ENCODE measurements at places on chromosomes 13 and 19.

DNA sequence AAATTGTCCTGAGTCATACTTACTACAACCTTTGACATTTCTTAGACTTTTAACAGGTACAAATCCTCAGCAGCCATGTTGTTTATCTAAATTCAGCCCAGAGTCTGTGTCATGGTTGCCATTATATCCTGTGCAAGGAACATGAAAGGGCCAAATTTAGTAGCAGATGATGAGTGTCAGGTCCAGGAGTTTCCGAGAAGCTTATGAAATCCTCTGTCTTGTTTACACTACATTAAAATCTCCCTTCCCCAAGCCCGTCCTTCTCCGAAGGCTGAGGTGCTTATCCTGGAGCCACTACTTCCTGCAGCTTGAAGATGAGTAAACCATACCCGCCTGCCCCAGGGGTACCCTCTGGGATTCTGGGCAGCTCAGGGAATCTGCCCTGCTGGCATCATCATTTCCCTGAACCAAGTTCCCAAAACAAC is 102.6 kb upstream of the SERP2 start:
- no peak for DNase-seq

DNA sequence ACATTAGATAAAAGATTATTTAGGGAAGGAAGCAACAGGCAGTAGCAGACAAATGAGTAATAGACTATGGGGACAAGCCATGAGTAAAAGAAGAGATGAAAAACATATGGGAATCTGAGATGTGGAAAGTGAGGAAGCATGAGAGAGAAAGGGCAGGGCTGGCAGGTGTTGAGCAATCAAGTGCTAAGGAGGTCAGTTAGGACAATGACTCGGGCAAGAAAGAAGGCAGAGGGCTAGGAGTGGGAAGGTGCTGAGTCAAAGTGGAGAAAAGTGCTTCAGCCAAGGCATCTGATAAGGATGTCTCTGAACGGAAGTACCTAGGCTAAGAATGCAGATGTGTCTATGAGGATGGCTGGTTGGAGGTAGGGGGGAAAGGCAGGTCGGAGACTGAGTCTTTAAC is 291.9 kb upstream of the HTR2A start:
- DNase-seq: no peak

- DNase-seq: no peak
Measured at GRCh38 chr19:49104229-49104864, 9.8 kb upstream of the LIN7B start.

DNA sequence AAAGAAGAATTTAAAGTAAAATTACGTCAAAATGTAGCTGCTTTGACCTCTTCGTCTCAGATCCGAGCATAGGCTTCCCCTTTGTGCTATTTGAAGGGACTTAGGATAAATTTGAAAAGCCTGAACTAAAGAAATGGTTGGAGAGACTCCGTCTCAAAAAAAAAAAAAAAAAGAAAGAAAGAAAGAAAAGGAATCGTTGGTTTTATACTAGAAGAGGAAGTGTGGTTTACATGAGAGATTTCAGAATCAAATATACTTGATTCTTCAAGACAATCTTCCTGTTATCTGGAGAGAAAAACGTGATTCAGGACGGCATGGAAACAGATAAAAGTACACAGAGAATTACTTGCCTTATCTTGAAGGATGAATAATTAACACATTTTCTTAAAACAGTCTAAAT is 474 bp upstream of the ZNF780B start:
- no peak for DNase-seq

DNA sequence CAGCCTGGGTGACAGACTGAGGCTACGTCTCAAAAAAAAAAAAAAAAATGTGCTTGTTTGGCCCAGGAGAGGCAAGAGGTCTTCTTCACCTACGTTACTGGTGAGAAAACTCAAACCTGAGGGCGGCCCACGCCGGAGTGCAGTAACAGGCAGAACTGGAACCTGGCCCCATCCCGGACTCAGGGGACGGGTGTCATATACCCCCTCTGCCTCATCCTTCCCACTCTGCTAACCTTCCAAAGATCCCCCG is 414 bp upstream of the ADAT3 start:
- DNase-seq: no peak

DNA sequence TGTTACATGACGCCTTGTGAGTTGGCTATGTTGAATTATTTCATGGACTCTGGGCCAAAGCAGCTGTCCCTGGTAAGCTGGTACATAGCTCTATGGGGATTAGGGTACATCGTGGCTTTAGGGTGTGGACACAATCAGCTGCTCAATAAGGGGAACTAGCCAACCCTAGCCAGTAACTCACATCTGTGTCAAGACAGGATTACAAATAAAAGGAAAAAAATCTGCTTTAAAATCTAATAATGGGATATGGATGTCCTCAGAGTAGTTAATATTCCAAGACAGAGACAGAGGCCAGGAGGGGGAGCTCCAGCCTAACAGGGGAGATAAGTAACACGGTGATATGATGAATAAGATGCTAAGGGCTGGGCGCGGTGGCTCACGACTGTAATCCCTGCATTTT is 21.1 kb upstream of the ZNF766 start:
- no peak for DNase-seq

- no peak for DNase-seq
Measured at GRCh38 chr13:111517641-111518010, 197.2 kb downstream of the TEX29 start.

GRCh38 chr19:36009220-36009619 is 607 bp upstream of the SYNE4 start:
- DNase-seq: no peak

DNA sequence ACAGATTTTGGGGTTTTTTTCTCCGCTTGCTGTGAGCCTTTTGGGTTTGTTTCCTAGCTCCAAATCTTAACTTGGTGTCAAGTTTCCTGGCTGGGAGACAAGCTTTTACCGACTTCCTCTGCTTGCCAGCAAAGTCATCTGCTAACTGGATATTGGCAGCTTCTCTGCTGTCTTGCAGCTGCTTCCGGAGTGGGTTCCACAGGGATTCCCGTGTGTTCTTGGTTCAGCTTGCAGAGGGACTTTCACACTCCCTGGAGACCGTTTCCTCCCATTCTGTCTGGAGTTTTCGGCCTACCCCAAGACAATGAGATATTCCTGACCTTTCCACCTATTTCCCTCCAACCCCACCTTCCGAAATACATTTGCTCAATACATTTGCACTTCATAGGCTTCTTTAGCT is 2.2 kb upstream of the COLGALT1 start:
- DNase-seq: no peak

- DNase-seq: no peak
Measured at GRCh38 chr13:110646442-110647364, 31.4 kb downstream of the NAXD start.

GRCh38 chr13:39505151-39505550 is 97.8 kb downstream of the LHFPL6 start:
- DNase-seq: no peak

DNA sequence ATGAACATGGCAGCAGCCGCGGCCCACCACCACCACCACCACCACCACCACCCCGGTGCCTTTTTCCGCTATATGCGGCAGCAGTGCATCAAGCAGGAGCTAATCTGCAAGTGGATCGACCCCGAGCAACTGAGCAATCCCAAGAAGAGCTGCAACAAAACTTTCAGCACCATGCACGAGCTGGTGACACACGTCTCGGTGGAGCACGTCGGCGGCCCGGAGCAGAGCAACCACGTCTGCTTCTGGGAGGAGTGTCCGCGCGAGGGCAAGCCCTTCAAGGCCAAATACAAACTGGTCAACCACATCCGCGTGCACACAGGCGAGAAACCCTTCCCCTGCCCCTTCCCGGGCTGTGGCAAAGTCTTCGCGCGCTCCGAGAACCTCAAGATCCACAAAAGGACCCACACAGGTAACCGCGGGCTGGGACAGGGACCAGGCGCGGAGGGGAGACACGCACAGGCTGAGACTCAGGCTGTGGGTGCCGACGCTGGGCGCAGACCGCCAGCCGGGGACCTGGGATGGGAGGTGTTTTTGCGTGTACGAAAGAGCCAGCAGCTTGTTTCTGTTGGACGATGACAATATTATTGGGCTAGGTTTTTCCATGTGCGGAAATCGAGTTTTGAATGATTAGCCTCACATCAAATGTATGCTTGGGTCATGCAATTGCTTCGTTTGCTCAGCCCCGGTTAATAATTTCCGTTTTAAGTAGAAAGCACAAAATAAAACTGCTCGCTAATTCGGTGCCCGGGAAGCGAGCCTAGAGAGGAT is 1.3 kb downstream of the ZIC2 start:
- DNase-seq: no peak

- DNase-seq: no peak
Measured at GRCh38 chr13:112868308-112868707, 100.7 kb upstream of the MCF2L start.

DNA sequence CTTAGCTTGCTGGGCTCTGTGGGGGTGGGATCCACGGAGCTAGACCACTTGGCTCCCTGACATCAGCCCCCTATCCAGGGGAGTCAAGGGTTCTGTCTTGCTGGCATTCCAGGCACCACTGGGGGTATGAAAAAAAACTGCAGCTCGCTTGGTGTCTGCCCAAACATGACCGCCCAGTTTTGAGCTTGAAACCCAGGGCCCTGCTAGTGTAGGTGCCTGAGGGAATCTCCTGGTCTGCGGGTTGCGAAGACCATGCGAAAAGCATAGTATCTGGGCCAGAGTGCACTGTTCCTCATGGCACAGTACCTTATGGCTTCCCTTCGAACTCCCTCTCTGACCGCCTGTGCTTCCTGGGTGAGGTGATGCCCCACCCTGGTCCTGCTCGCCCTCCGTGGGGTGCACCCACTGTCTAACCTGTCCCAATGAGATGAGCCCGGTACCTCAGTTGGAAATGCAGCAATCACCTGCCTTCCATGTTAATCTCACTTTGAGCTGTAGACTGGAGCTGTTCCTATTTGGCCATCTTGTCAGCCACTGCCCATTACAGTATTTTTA is 120.8 kb upstream of the TNFSF11 start:
- DNase-seq: no peak

DNA sequence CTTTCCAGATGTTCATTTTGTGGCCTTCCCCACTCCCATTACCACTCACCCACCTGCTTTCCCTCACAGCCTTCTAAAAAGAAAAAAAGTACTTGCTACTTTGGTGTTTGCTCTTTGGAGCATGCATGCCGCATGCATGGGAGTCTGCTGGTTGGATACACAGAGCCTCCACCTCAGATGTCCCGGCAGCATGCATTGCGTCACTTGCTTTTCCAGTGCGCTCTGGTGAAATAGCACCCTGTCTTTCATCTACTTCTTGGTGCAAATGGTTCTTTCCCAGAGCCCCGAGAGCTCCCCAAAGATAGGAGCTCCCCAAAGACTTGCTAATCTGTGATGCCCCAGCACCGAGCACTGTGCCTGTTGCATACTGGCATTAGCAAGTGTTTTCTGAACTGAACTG is 333.2 kb upstream of the ZNF507 start:
- DNase-seq: no peak

DNA sequence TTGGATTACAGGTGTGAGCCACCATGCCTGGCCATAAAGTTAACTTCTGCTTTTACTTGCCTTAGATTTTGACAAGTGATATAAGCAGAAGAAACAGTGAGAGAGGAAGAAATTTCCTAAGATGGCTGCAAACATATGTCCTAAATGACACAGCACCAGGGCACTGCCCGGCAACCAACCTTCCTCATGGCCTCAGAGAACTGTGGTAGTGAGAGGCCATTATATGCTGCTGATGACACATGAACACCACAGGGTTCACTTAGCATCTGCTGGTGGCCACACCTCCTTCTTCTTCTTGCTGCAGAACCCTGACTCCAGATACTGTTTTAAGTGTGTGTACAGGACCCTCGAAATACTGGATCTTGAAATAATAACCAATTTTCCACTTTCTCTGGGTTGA is 88.2 kb downstream of the KCTD12 start:
- DNase-seq: no peak

- DNase-seq: no peak
Measured at GRCh38 chr13:23992781-23993679, 95.7 kb upstream of the C1QTNF9B start.

DNA sequence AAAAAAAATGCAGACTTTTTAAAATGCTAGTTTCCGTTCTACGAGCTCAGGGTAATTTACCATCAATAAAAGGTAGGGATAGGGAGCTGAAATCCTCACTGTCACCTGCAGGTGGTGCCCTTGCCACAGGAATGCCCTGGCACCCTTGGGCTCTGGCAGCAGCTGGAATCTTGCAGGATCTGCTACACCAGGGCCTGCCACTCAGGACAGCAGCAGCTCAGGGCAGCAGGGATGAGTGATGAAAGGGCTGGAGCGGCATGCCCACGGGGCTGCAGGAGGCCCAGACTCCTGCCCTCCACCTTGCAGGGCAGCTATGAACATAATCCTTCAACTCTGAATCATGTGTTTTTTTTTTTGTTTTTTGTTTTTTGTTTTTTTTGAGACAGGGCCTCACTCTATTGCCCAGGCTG is 54.0 kb downstream of the GNG7 start:
- no peak for DNase-seq

DNA sequence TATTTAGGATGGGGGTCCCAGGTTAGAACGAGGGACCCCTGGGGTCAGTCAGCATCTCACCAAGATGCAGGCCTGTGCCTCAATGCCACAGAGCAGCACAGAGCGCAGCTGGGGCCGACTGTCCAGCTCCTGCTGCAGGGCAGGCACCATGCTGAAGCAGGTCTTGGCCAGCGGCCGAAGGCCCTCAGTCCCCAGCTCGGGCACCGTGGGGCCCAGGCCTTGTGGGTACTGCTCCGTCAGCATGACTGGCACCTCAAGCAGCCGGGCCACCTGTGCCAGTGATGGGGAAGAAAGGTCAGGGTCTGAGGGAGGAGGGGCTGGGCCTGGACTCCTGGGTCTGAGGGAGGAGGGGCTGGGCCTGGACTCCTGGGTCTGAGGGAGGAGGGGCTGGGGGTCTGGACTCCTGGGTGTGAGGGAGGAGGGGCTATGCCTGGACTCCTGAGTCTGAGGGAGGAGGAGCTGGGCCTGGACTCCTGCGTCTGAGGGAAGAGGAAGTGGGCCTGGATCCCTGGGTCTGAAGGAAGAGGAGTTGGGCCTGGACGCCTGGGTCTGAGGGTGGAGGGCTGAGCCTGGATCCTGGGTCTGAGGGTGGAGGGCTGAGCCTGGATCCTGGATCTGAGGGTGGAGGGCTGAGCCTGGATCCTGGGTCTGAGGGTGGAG is 5.7 kb downstream of the ISOC2 start:
- DNase-seq: no peak

DNA sequence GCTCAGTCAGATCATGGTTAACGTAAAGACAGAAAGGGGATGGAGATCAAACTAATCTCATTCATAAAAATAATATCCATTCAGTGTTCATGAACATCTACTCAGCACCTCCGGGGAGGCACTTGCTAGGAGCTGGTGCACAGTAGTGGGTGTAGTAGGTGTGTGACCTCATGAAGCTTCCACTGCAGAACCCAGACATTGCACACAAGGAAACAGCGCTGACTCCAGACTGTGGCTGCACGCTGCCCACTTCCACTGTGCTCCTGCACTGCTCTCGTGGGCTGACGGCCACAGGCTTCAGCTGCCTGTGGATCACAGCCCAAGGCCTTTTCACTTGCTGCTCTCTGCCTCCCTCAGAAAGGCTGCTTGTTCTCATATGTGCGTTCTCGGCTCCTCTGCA is 214.4 kb upstream of the ZNF507 start:
- DNase-seq: no peak

Measured in left renal pelvis (tissue), 4 donors.